ENCODE measurements at places on chromosomes 4 and X.

DNA sequence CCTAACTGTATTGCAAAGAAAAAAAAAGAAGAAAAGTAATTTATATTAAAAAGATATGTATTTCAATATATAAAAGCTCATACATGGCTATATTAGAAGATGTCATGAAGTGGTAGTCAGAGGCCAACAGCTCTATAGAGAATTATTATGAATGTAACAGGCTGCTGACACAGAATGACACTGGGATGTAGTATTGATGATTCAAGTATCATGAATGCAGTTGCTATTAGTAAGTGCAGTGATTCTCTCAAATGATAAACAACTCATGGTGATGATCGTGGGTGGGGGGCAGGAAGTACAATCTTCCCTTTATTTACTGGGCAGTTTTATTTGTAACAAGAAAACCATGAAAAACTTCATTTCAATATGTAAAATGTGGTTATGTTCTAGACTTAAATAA is 124.6 kb downstream of the COL4A6 start:
- DNase-seq, result no peak

GRCh38 chr4:123892368-123892976 is 495.9 kb downstream of the SPRY1 start:
- no peak for DNase-seq

DNA sequence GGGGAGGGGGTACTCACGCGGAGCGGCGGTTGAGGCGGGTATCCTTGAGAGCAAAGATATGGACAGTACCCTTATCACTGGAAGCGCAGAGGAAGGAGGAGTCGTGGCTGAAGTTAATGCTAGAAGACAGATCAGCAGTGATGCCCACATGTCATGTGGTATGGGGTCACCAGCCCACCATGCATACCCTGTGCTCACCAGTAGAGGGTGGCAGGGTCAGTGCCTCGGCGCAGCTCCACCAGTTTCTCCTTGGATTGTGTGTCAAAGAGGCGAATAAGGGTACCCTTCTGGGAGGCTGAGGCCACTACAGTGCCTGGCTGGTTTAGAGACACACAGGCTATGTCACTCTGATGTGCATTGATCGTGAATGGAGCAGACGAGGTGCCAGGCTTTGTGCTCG is 1.5 kb upstream of the PRAF2 start:
- no peak for DNase-seq

DNA sequence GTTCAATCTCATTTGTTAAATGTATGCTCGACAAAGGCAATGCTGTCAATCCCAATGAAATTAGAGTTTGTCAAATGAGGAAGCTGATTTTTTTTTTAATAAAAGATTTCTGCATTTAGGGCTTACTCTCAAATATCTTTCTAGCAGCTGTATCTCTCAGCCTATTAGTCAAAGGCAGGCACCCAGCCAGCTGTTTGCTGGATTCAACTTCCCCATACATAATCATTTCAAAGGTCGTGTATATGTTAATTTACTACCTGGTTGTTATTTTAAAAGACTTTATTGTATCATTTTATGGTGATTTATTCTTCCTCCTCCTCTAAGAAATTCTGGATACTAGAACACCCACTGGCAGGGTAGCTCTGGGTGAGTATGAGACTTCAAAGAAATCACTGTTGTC is 27.1 kb downstream of the RAI2 start:
- DNase-seq, result no peak

- DNase-seq, result no peak
Measured at GRCh38 chrX:111349934-111350333, 62.1 kb downstream of the DCX start.

DNA sequence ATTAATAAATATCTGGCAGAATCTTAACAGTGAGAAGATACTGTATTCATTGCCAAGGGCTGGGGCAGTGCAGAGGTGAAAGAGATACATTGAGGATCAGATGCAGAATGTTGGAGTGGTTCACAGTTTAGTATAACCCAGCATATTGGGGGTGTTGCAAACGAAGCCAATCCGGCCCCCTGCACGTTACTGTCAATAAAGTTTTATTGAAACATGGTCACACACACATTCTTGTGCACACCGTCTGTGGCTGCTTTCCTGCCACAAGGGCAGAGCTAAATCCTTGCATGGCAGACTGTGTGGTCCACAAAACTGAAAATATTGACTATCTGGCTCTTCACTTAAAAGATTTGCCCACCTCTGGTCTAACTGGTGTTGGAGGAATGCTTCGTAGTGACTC is 119.7 kb downstream of the SHOX start:
- DNase-seq, result no peak

DNA sequence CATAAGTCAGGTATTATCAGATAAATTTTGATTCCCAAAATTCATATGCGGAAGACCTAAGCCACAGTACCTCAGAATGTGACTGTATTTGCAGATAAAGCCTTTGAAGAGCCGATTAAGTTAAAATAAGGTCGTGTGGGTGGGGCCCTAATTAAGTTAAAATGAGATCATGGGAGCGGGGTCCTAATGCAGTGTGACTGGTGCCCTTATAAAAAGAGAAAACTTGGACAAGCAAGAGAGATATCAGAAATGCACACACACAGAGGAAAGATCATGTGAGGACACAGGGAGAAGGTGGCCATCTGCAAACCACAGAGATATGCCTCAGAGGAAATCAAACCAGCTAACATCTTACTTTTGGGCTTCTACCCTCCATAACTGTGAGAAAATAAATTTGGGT is 236.1 kb downstream of the FBXO8 start:
- no peak for DNase-seq

- no peak for DNase-seq
Measured at GRCh38 chr4:75142382-75142781, 209.5 kb downstream of the PARM1 start.

GRCh38 chr4:153987291-153987690 is 198.4 kb upstream of the SFRP2 start:
- DNase-seq, result no peak

GRCh38 chrX:103699243-103699642 is 11.5 kb upstream of the TMEM31 start:
- DNase-seq, result no peak

DNA sequence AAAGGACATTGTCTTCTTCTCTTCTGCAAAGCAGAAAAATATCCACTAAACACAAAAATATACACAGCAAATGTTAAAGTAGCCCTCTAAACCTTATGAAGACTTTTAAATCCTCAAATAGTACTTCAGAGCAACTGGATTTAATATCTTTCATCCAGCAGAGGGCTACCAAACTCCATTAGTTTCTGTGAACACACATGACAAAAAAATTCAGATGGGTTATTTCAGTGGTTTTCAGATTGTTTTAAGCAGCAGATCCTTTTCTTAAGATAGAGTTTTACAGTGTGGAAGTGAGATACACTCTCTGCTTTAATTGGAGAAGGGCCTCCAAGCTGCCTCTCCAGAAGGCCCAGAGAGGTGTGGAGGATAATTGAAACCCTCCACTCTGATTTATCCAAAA is 56.7 kb downstream of the ANK2 start:
- no peak for DNase-seq

- no peak for DNase-seq
Measured at GRCh38 chrX:33086886-33087285, 124.5 kb downstream of the DMD start.

DNA sequence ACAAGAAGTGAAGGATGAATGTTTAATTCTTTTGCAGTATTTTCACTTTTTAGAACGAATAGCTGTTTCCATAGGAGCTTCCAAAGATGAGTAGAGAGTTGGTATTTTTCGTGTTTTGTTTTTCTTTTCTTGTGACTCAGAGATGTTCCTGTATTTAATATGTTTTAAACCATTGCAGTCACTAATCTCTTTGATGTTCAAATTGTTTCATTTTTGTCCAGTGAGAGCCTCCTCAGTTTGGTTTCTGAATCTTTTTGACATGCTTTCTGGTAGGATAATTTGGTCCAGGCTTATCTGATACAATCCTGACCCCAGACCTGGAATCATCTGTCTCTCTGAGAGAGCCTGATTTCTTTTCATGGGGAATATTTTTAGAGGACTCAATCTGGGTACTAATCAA is 41.6 kb downstream of the BEX3 start:
- DNase-seq, result no peak

DNA sequence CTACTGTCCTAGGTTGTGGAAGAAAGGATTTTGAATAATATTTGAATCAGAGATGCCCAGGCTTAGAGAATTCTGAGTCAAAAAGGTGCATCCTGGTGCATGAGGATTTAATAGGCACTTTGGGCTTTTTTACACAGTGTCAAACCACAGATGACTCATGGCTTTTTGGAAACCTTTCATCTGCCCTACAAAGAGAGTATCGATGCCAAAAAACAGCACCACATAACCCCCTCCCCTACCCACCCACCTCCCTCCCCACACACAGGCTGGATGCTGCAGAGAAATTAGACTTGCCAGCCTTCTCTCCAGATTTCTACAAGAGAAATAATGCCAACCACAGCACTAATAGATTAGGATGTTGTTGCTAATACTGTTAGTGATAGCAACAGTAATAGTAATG is 779.3 kb downstream of the NLGN4X start:
- no peak for DNase-seq

DNA sequence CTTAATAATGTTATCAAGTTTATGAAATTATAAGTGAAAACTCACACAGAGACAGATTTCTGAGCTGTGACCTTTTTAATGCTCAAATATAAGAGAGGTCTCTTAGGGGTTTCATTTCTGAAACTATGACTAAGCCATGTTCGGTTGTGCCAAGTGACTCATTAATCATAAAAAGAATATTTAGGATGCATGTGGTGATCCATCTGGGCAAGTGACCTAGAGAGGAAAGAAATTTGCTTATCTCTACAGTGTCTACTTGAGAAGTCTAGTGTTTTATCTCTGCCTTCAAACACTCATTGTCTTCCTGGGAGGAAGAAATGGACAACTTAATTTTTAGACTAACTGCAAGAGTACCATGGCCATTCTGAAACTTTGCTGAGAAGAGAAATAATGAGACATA is 545.3 kb upstream of the GRID2 start:
- no peak for DNase-seq

- no peak for DNase-seq
Measured at GRCh38 chrX:115900425-115900824, 270.1 kb upstream of the AGTR2 start.

DNA sequence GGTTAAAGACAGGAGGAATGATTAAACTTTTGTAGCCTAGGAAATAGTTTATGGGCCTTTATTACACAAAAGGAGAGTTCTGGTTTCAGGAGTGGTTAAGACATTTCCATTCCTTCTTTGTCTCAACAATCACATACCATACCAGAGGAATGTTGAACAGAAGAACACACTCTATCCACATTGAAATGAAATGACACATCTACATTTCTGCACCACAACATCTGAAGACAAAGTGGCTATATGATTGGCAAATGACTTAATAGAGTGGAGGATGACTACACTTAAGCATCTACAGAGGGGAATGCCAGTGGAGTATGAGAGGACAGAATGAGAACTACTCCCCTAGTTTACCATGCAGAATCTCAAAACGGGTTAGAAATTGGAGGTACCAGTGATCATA is 8.0 kb downstream of the CYP2U1 start:
- DNase-seq, result no peak

GRCh38 chrX:13028871-13029636 is 15.4 kb downstream of the FAM9C start:
- DNase-seq, result no peak

DNA sequence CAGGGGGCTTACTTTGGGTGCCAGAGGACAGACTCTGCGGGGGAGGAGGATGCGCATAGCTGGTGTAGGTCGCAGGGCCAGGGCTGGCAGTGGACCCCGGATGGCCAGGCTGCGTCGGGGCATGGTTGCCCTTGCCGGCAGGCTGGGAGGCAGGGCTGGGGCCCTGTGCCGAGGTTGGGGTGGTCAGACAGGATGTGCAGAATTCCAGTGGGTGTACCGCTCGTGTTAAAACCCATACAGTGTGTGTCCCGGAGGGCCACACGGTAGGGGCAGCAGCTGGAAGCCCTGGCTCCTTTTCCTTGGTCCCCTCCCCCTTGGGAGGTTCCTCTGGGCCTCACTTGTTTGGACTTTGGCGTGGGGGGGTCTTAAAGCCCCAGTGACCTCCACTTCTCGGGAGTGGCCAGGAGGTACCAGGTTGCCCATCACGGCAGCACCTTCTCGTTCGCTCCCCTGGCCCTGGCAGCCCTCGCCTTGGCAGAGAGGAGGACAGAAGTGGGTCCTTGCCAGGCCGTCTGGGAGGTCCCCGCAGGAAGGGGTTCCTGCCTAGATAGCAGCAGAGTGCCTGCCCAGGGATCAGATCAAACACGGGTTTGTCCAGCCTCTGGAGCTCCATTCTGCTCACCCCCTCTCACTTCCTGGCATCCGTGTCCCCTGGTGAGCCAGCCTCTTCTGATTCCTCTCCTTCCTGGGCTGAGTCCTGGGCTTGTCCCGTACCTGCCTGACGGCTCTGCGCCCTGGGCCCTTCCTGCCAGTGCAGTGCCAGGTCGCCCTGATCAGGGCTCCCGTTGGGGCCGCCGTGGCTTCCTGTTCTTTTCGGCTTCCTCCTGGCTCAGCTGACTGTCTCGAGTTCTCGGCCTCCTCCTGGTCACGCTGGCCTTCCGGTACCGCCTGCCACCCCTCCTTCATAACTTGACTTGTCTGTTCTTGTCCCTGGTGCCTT is 56.7 kb upstream of the HGFAC start:
- DNase-seq, result no peak

- DNase-seq, result no peak
Measured at GRCh38 chr4:8345946-8346814, 76.6 kb downstream of the HTRA3 start.

DNA sequence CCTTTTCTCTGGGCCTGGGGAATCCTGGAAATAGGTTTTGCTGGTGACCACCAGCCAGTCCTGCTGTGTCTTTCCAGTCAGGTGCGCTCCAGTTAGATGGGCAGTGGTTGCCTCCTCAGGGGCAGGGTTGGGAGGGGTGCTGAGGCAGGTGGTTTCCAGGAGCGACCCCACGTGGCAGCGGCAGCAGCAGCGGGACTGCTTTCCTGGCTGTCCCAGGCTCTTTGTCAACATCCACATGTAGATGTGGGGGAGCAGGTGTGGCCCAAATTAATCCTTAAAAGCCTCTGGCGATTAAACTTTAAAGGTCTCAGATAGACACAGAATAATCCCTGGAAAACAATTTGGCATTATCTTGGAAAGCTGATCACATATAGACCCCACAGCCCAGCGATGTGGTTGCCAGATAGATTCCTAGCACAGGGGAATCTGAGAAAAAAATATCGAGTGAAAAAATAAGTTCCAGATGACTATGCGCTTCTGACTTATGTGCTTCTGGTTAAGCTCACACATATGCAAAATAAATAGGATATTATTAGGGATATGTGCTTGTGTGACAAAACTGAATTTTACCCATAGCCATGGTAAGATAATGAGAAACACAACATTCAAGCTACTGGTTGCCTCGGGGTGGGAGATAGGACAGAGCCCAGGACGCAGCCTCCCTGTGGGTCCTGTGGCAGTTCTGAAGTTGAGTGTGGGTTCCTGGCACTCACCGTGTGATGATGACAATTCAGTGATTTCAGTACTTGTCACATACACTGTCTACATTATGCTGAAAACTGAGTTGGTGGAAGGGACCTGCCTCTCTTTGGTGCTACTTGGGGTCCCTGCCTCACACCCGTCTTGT is 336.4 kb downstream of the ARHGAP10 start:
- no peak for DNase-seq
